ENCODE measurements at places on chromosomes 7 and 10.
A peak's percentile ranks its signal among the peaks of the same experiment; 100 is the strongest.

- no peak for DNase-seq
Measured at GRCh38 chr10:129253161-129253864, 213.7 kb upstream of the MGMT start.

DNA sequence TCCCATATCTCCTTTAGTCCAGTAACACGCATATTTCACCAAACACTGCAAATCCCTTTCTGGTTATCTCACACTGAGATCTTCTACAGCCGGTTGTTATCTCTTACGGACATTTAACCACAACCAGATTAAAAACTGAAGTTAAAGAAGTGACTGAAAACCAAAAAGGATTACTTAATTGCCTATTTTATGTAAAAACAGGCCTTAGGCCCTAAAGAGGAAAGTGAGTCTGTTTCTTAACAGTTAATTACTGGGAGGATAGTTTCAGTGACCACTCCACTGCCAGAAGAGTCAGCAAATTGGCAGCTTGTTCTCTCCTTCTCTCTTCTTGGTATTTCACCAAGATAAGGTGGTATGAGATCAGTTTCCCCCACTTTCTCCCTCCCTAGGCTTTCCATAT, 161.9 kb upstream of the MEOX2 start:
- DNase-seq, result no peak

DNA sequence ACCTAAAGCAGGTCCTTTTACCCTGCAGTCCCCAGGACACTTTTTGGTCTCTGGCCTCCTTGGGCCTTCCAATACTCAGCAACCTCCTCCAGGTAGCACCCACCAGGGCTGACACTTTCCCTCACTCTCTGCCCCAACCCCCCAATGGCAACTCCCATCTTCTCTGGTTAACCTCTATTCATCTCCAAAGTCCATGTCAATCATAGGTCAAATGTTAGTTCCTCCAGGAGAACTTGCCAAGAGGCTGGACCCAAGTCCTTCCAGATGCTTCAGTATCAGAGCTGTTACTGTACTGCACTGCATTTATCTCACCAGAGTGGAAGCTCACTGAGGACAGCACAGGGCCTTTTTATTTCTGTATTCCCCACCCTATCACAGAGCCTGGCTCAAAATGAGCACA, 295.0 kb upstream of the KLF14 start:
- no peak for DNase-seq

GRCh38 chr10:130108934-130109604, 1.6 kb downstream of the C10orf143 start:
- no peak for DNase-seq

DNA sequence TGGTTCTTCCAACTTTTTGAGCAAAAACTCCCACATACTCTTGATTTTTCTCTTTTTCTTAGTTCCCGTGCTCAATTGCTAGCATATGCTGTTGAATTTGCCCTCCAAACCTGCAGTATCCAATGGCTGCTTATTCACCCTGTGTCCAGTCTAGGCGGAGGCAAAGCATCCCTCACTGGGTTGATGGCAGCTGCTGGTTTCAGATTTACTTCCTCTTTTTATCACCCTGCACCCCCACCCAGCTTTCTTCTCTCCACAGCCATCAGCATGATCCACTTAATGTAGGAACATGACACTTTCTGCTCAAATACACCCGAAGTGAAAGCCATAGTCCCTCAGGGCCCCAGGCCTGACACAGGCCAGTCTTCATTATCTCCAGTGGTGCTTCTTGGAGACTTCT, 87.6 kb upstream of the ADARB2 start:
- no peak for DNase-seq

DNA sequence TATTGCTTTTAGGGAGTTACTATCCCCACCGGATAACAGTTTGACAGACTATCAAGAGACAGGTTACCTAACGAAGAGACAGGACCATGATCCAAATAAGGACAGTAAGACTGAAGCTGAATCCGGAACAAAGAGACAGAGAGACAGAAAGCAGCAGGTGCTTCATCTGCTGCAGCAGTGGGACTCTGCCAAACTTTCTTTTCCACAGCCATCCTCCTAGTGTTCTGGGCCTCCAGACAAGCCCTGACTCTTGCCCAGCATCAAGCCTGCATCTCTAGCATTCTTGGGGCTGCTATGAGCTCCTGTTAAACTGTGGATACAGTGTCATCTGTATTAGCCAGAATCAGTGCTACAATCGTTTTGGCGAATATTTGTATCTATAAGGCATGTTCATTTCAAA, 761.7 kb downstream of the GRID1 start:
- no peak for DNase-seq

GRCh38 chr10:125023255-125023654, 81.3 kb downstream of the ZRANB1 start:
- DNase-seq, result no peak

- DNase-seq, result no peak
Measured at GRCh38 chr10:88131511-88132139, 268.2 kb downstream of the PTEN start.

GRCh38 chr7:133202942-133203341, 49.9 kb upstream of the EXOC4 start:
- DNase-seq, result no peak

GRCh38 chr10:97087296-97087695, 98.5 kb downstream of the SLIT1 start:
- DNase-seq, result no peak

DNA sequence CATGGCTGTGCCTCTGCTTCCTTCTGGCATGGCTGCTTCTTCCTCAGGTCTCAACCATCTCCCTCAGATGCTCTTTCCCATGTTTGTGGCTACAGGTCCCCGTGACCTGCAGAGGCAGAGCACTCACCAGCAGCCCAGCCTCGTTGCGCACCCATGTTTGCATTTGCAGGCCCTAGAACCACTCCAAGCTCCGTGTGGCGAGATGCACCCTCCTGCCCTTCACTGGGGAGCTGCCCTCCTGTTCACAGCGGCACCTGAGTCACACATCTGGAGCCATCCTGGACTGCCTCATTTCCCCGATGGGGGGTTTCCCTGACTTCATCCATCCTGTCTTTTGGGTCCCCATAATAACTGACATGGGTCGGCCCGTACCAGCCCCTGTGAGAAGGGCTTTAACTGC, 35.9 kb downstream of the EGFR start:
- no peak for DNase-seq

- no peak for DNase-seq
Measured at GRCh38 chr10:124949543-124949942, 7.6 kb downstream of the ZRANB1 start.

- DNase-seq, result peak; percentile 12
Measured at GRCh38 chr7:39453743-39454355, 112.4 kb upstream of the YAE1 start.

GRCh38 chr7:92478095-92478494, 349 bp upstream of the ERVW-1 start:
- no peak for DNase-seq

DNA sequence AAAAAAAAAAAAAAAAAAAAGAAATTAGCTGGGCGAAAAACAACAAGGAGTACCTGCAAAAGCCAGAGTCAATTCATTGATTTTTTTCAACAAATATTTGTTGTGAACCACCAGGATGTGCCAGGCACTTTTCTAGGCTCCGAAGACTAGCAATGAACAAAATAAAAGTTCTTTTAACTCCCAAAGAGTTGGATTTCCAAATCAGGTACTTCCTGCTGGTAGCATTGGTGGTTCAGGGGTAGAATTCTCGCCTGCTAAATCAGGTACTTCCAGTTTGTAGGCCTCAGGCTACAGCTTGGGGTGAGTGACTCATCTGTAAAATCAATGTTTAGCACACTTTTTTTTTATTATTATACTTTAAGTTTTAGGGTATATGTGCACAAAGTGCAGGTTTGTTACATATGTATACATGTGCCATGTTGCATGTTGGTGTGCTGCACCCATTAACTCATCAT, 10.9 kb downstream of the PPA1 start:
- DNase-seq, result no peak

GRCh38 chr10:5544216-5544805, 19.6 kb downstream of the CALML3 start:
- no peak for DNase-seq

- no peak for DNase-seq
Measured at GRCh38 chr7:152050547-152050971, 25.1 kb downstream of the GALNT11 start.

DNA sequence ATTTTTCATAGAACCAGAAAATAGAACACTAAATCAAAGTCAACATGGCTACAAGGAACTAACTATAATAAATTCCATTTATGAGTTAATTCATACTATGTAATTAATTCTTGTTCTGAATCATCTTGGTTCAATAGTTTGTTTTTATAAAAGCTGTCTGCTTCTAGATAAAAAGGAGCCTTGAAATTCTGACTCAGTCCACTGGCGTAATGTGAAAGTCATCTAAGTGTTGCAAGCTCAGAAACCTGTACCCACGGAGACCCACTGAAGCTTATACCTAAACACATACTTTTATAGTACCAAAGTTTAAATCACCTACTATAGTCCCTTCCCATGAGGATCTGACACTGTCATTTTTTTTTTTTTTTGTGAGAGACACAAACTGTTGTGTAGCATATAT, 489.4 kb downstream of the SEMA3D start:
- DNase-seq, result no peak

- DNase-seq, result no peak
Measured at GRCh38 chr7:84735011-84735410, 451.8 kb downstream of the SEMA3D start.

GRCh38 chr7:85573346-85573745, 386.5 kb upstream of the SEMA3D start:
- DNase-seq, result no peak

- no peak for DNase-seq
Measured at GRCh38 chr10:99339077-99339476, 9.9 kb downstream of the CNNM1 start.

GRCh38 chr7:135334830-135335543, 101.3 kb downstream of the STRA8 start:
- DNase-seq, result no peak

DNA sequence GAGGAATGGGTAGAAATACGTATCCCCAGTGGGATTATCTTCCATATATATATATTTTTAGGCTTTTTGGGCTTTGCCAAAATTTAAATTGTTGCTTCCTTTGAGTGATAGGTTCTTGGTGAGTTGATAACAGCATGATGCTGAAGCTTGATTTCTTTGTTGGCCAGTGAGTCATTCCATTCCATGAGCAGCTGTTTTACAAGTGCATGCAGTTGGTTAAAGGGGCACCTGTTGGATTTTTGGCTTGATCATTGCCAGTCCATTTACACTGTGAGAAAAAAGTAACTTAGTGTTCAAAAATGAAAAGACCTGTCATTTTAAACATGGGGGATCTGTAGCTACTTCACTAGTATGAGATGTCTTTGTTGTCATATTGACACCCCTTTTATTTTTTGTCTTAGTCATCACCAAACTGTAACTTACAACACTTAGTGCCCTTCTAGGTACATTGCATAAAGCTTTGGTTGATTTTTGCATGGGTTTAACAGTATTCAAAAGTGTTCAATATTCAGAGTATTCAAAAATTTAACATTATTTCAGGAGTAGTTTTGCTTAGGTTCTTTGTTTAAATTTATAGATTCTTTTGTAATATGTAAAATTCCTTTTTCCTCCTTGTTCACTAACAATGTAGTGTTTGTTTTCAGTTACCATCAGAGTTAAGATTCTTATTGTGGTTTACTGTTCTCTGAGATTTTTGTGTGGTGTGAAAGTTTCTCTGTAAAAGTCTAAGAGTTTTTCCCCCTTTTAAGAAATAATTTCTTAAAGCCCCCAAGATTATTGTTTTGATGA, 8.8 kb downstream of the AKAP9 start:
- no peak for DNase-seq

DNA sequence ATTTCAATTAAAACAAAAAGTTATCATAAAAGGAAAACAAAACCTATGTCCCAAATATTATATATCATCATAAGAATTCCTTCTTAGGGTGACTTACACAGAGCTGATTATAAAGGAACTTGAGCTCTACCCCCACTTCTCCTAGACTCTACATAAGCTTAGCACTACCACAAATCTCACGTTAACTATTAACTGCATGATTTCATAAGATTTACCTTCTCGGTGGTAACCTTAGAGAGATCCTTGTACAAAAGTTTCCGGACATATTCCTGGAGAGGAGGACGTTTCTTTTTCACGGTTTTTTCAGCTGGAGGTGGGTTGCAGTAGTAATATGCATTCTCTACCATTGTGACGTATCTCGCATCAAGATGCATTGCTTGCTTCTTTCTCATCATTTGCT, 83.7 kb downstream of the UPF2 start:
- no peak for DNase-seq

DNA sequence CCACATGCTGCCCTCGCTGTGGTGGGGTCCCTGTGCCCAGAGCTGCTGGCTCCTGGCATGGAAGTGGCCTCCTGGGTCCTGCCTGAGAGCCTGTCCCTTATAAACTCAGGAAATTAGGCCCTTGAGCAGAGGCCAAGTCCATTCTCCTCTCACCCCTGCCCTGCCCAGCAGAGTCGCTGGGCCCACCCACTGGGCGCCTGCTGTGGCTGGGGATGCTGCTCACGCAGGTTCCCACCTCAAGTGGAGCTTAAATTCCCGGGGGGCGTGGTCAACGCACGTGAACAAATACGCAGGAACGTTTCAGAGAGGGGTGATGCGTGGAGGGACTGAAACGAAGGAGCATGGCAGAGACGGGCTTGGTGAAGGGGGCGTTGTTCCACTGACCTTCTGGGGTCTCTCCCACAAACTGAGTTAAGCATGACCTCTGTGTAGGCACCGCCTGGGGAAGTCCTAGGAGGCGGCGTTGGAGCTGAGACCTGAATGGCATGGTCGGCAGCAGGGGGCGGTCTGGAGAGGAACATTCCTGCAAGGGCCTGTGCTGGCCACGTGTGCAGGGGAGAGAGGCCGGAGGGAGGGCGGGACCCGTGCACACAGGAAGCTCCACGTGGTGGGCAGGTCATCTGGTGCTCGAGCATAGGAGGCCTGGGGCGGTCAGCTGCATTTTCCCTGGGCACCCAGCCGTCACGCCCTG, 27.9 kb downstream of the FAM20C start:
- DNase-seq, result no peak

- DNase-seq, result no peak
Measured at GRCh38 chr10:98269435-98269912, 1.5 kb upstream of the LOXL4 start.

- DNase-seq, result peak; percentile 83
Measured at GRCh38 chr10:110918269-110918642, 724 bp downstream of the BBIP1 start.

DNA sequence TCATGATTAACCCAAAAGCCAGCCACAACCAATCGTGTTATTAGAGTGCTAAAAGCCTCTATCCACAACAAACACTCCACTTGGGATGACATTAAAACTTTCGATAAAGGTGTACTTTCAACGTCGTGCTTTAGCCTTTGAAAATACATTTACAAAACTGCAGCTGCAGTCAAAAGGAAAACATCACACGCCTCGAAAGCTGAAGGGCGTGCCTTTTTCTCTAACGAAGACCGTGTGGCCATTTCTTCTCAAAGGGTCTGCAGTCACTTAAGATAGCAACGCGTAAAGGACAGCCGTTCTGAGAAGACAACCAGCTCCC, 1.1 kb downstream of the ARHGAP12 start:
- no peak for DNase-seq

- DNase-seq, result no peak
Measured at GRCh38 chr10:69801434-69802315, at the start of gene COL13A1. Gene COL13A1 (plus strand): TSS chr10:69801906. CDS start chr10:69802424, 518 bp downstream.

GRCh38 chr10:6973899-6974298, 393.8 kb upstream of the PRKCQ start:
- no peak for DNase-seq

All from stimulated activated naive CD4-positive, alpha-beta T cell treated with Interleukin-2 at 50 U/mL for 16 hours (primary cell).